Stimulated activated CD4-positive, alpha-beta T cell treated with anti-CD3 and anti-CD28 coated beads, Interleukin-4, amount 100 ng/mL, for 4 hours (primary cell): ENCODE measurements at places on chromosomes 2 and 18.

GRCh38 chr2:69109255-69109654 lies 96.3 kb downstream of the ANTXR1 start:
- DNase-seq: no peak

- no peak for DNase-seq
Measured at GRCh38 chr2:111632661-111633060, 251.3 kb downstream of the ANAPC1 start.

DNA sequence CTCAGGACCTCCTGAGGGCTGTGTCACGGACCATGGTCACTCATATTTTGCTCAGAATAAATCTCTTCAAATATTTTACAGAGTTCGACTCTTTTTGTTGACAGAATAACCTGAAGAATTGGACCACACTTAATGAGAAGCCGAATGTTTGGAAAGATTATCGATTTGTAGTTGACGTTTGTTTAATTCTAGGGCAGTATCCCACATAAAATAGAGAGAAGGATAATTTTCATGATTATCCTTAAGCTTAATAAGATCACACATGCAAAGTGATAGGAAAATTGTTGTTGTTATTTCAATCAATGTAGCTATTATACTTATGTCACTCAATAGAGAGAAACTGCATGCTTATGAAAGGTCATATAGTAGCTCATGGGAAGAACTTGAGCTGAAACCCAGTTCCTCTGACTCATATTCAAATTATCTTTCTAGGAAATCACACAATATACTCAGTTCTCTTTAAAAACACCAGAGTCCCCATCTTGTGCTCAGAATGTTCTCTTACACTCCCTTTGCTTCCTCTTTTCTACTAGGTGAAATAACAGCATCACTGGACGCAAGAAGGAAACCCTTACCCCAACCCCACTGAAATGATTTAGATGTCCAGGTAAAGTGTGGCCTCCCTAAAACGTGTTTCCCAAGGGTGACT lies 982.1 kb downstream of the TSN start:
- no peak for DNase-seq

DNA sequence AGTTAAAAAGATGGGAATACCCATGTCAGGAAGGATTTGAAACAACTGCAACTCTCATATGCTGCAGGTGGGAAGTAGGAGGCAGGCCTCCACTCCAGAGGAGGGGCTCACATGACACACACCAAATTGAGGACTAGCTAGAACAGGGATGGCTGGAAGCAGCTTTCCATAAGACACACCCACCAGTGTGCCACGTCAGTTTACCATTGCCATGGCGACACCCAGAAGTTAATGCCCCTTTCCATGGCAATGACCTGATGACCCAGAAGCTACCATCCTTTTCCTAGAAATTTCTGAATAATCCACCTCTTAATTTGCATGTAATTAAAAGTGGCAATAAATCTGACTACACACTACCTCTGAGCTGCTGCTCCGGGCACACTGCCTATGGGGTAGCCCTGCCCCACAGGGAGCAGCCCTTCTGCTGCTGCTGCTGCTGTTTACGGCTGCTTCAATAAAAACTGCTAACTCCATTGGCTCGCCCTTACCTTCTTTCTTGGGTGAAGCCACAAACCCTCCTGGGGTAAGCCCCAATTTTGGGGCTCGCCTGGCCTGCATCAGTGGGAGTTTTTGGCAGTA lies 89.4 kb downstream of the RRM2 start:
- no peak for DNase-seq
